ENCODE measurements at places on chromosomes 12 and 14.

- DNase-seq: peak; percentile 14
Measured at GRCh38 chr14:97266653-97267052, 469.5 kb downstream of the VRK1 start.

DNA sequence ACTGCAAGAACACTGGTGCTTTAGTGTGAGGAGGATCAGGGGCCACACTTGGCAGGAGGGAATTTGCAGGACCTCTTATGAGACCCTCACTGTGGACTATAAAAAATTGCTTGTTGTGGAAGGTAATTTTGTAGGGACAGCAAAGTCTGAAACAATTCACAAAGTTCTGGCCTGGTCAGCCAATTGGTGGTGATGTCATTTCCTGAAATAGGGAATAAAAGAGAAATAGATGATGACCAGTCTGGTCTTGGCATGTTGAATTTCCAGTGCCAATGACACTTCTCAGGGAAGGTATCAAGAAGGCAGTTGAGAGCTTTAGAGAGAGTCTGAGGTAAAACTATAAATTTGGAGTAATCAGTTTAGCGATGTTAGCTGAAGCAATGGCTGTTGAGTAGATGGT lies 129.3 kb upstream of the LMNTD1 start:
- DNase-seq: no peak

GRCh38 chr12:52650520-52651081 lies 1.4 kb downstream of the KRT2 start:
- no peak for DNase-seq

DNA sequence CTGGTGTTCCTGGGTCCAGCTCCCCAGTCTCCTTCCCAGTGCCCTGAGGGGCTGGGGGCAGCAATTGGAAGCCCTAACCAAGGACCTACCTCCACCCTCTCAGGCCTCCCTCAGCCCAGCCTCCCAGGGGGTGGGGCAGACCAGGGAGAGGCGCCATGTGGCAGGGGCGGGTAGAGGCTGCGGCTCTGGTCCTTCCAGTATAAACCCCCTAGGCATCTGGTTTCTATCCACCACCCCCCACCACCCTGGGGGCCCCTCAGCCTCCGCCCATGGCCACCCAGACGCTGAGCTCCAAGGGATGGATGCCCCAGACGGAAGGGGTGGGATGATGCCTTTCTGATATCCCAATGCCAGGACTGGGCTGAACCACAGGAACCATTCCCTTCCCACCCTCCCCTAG lies 2.8 kb upstream of the SP7 start:
- DNase-seq: no peak

GRCh38 chr14:65439117-65439516 lies 26.6 kb downstream of the FUT8 start:
- DNase-seq: no peak

DNA sequence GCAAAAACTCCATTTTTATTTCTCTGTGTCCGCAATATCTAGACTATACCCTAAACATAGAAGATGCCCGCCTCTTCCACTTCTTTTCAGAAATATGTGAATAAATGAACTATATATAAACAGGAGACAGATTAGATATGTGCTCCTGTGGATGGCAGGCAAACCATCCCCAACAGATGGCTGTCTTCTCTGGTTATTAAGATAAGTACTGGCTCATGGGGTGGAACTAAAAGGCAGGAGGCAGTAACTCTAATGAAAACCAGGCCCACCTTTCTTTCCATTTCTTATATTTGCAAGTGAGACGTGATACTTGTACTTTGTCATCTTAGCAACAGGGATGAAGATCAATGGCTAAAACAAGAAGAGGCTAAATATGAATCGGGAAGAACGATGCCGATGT lies 20.2 kb downstream of the E2F7 start:
- no peak for DNase-seq

DNA sequence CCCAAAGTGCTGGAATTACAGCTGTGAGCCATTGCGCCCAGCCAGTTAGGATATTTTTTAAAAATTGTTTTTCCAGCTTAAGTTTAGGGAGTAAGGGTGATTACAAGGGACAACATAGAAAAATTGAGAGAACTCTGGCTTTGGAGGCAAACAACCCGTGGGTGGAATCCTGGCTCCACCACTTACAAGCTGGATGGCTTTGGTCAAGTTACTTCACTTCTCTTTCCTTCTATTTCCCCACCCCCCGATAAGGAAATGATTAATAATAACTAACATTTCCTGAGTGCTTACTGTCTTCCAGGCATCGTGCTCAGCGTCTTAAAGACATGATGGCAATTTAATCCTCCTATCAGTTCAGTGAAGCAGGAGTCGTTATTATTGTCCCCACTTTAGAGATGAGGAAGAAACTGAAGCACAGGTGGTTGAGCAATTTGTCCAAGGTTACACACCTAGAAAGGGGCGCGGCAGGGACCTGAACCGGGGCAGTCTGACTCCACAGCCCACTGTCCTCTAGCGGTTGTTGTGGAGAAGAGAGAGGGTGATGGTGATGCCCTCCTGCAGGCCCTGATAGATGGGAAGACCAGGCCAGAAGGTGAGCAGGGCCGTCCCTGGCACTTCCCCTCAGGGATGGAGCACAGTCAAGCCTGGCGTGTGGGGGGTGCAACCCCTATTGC lies 16.7 kb upstream of the FAIM2 start:
- no peak for DNase-seq

DNA sequence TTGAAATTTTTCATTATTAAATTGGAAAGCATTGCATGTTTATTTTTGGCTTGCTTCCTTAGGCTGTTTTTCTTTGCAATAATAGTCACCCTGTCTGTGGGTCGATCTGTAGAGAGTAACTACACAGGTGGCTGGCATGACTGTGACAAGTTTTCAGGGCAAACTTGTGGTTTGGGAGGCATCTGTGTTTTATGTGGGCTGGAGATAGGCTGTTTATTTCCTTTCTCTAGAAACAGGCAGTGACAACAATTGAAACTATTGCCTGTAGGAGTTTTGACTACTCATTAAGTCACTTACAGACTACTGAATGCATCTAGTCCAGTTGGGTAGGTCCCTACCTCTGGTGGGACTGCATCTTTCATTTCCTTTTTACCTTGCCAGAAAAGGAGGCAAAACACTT lies 155.6 kb downstream of the DYRK2 start:
- no peak for DNase-seq
